Activated T-cell treated with anti-CD3 and anti-CD28 coated beads for 1 hour (primary cell): ENCODE measurements at places on chromosomes 2 and 18.

DNA sequence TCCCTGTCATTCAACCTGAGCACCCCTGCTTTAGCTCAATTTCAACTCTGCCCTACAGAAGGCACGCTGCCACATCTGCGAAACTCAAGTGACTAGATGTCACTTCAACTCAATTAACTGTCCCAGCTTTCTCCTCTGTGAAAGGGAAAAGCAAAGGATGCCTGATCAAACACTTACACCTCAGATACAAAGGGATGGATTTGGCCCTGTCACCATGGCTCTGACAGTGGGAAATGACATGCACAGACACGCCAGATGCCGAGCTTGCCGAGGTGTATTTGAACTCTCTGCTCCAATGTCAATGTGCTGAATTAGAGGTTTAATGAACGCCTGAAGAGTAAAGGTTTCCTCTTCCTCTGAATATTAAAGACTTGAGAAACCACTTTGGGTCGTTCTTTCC is 481.1 kb downstream of the CBLN2 start:
- no peak for DNase-seq

GRCh38 chr18:2970772-2971659 is 41.9 kb downstream of the LPIN2 start:
- DNase-seq: no peak

GRCh38 chr2:192675681-192676080 is 480.9 kb upstream of the TMEFF2 start:
- no peak for DNase-seq

DNA sequence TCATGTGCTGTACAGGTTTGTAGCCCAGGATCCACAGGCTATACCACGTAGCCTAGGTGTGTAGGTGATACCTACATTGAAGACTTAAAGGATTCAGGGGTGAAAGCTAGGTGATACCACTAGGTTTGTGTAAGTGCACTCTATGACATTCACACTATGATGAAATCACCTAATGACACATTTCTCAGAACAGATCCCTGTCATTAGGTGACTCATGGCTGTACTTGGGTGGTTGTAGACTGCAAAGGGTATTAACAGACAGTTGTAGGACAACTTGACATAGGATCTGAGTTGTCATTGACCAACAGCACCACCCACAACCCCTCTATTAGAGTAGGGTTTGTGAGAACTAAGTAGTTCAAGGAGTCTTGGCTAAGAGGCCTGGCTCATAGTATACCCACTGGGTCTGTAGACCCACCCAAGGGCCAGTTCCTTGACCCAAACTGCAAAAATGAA is 27.7 kb upstream of the SMCHD1 start:
- no peak for DNase-seq

DNA sequence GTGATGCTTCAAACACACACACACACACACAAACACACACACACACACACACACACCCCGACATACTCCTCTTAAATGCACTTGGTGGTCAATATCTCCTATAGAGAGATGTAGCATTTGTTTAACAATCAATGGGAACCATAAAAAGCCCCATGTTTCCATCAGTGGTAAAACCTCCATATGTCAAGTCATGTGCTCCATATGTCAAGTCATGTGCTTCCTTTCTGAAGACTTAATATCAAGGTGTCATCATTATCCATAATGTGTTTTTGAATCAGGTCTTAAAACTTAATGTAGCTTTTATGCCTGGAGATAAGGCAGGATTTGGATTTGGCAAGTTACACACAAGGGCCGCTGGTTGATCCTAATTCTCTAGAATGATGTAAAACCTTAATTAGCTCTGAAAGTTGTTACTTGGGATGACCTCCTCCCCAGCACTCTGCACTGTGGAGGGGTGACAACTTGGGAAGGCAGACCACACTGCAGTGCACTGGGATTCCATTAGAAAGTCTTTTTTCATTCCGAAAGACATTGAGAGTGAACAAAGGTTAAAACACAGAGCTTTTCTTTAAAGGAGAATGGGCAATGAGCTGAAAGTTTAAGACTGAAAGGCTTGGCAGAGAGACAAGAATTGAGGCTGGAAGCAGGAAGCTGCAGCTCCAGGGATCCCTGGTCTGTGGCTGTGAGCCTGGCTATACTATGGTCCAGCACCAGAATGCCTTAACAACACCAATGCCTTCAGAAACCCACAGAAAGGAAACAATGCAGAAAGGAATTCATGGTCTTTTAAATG is 26.4 kb downstream of the ALK start:
- DNase-seq: no peak

DNA sequence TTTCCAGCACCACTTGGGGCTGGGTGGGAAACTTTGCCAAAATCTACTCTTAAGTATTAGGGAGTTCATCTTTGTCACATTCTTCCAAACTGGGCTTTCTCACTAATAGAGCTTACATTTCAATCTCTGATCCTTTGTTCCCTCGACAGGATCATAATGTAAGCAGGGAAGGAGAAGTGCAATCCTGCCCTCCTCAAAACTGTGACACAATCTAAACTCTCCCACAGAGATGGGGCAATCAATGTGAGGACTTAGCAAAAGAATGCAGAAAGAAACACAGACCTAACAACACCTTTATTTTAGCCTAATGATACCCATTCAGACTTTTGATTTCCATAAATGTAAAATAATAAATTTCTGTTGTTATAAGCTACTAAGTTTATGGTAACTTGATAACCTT is 40.8 kb downstream of the DSEL start:
- no peak for DNase-seq

GRCh38 chr2:7940723-7941122 is 741.1 kb upstream of the ID2 start:
- DNase-seq: no peak

- DNase-seq: no peak
Measured at GRCh38 chr18:21257386-21257785, 15.4 kb downstream of the GREB1L start.

GRCh38 chr2:235847576-235847975 is 320.6 kb downstream of the GBX2 start:
- no peak for DNase-seq

- DNase-seq: no peak
Measured at GRCh38 chr2:173286153-173286809, 68.4 kb upstream of the CDCA7 start.

DNA sequence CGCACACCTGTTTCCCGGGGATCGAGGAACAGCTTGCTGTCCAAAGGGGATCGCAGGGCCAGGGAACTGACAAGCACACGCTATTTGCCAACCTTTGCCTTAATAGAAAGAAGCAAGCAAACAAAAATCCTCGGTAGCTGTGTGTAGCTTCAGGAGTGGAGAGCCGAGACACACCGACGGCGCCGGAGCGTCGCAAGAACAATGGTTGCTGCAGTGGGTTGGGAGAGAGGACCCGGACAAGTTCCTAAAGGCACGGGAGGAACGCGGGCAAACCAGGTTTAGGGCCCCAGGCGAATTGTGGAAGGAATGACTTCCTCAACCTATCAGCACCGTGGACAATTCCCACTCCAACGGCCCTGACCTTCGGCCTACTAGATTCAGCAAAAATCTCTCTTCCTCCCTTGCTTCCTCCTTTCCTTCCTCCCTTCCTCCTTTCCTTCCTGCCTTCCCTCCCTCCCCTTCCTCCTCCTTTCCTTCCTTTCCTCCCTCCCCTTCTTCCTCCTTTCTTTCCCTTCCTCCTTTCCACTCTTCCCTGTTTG is 4.9 kb upstream of the NEUROD1 start:
- DNase-seq: no peak

GRCh38 chr2:224910574-224910925 is 131.7 kb downstream of the DOCK10 start:
- DNase-seq: no peak

DNA sequence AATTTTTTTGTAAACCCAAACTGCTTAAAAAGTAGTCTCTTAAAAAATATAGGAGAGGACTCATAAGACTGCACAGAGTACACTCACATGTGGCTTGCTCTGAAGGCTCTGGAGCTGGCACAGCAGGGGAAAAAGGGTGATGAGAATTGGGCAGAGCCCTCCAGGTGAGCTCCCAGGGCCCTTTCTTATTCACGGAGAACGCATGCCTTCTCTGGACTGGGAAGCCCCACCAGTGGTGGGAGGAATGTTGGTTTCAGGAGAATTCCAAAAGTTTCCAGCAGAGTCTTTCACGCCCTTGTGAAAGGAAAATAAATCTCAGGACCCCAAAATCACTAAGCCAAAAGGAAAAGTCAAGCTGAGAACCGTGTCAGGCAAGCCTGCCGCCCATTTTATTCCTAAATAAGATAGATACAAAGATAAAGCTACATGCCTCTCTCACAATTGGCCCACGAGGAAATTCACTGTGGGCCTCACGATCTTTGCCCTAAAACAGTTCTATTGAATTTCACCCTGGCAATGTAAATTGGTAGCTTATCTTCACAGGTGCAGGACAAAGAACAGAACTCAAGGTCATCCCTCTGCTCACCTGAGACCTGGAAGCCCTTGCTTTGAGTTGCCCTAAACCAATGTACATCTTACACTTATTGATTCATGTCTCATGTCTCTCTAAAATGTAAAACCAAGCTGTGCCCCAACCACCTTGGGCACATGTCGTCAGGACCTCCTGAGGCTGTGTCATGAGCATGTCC is 15.5 kb upstream of the MC5R start:
- no peak for DNase-seq

- DNase-seq: no peak
Measured at GRCh38 chr18:78130232-78131195, 849.1 kb upstream of the SALL3 start.

DNA sequence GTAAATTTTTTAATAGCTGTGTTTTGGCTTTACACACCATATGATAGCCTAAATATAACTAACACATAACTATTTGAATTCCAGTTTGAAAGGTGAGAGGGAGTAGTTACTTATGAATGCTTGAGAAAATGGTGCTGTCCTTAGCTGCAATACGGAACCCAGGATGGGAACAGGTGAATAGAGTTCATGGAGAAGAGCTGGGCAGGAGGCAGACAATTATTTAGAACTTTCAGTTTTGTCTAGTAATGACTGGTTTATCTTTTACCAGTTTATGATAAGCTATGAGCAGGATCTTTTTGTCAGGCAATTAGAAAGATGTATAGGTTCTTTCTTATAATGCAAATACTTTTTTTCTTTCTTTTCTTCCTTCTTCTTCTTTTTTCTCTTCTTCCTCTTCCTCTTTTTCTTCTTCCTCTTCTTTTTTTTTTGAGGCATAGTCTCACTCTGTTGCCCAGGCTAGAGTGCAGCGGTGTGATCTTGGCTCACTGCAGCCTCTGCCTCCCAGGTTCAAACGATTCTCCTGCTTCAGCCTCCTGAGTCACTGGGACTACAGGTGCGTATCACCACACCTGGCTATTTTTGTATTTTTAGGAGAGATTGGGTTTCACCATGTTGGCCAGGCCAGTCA is 25.9 kb downstream of the UBR3 start:
- no peak for DNase-seq

DNA sequence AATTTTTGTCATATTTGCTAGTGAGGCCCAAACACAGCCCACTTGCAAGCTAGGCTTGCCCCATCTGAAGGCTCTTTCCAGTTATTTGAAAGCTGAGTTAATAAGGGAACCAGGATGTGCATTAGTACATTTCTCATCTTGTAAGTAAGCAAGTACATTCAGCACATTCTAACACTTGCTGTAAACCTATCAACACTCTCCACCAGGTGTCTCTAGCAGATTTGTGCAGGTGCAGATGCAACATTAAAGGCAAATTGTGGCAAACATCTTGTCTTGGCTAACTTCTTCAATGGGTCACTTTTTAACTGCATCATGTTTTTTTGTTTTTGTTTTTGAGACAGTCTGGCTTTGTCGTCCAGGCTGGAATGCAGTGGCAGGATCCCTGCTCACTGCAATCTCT is 25.3 kb upstream of the MFSD6 start:
- DNase-seq: no peak

GRCh38 chr2:171807831-171808393 is 86.1 kb downstream of the SLC25A12 start:
- no peak for DNase-seq

- no peak for DNase-seq
Measured at GRCh38 chr2:196112418-196113034, 43.9 kb upstream of the DNAH7 start.

GRCh38 chr2:48474574-48475298 is 55.2 kb upstream of the STON1 start:
- DNase-seq: no peak

DNA sequence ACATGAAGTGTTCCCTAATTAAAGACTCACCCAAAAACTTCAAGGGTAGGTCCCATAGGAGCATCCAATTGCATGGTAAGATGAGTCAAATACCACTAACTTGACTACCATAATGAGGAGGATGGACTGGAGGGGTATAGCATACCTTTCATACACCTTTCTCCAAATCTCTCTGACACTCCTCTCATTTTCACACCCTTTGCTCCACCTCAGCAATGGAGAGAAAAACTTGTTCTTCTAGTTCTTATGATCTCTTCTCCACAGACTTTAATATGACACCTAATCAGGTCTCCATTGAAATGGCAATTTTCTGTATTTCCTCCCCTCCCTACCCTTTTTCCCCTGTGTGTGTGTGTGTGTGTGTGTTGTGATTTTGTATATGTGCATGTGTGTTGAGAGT is 41.1 kb upstream of the MAP2 start:
- DNase-seq: no peak

- DNase-seq: no peak
Measured at GRCh38 chr18:9918016-9918680, 4.3 kb downstream of the VAPA start.

- no peak for DNase-seq
Measured at GRCh38 chr18:58143386-58143785, 99.4 kb downstream of the NEDD4L start.

DNA sequence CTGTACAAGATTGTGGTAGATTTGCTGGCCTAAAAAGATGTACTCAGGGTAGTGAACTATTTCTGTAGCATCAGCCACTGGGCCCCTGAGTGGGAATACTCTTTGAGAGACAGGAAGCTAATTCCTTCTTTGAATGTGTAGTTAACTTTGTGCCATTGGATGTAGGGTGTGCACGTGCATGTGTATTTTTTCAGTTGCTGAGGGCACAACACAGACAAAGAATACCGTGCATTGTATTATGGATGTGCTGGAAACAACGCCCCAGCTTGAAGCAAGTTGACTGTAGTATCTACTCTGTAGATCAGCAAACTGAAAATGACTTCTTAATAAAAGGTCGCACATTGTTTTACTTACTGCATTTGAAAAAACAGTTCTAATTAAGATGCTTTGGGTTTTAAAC is 14.1 kb downstream of the CRIM1 start:
- DNase-seq: no peak

GRCh38 chr2:241111440-241111805 is 9.3 kb upstream of the MTERF4 start:
- no peak for DNase-seq
